ENCODE measurements at places on chromosomes 4 and X.
A peak's percentile ranks its signal among the peaks of the same experiment; 100 is the strongest.

DNA sequence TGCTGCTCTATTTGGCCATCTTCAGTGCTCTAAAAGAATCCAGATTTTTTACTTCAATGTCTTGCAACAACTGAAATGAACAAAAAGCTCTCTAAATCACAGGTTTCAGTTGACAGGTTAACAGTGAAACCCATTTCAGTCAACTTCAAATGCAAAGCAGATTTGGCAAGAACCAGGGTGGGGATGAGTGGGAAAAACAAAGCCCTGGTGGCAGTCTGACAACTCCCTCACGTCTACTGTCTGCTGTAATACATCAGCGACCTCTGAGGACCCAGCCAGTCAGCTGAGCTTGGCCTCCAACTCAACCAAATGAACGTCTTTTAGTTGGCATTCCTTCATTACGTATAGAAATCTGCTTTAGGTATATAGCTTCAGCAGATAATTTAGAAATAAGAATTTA lies 95.8 kb downstream of the COL25A1 start:
- DNase-seq: no peak

DNA sequence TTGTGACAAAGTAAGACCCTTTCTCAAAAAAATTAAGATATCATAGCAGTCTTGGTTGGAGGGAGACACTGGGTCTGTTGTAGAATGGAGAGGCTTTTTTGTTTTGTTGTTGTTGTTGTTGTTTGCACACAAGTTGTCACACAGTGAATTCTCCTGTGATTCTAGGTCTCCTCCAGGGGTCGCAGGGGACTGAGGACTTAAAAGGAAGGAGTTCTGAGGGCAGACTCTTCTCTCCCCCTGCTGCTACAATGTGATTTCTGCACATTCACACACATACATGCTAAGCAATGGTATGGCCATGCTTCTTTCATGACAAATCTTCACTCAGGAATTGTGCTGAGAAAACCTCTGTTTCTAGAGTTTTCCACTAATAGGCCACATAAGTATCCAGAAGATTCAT lies 71.1 kb downstream of the ZNF732 start:
- no peak for DNase-seq

- DNase-seq: no peak
These were observed 27.7 kb upstream of the SFRP2 start for GRCh38 chr4:153816542-153816941.

DNA sequence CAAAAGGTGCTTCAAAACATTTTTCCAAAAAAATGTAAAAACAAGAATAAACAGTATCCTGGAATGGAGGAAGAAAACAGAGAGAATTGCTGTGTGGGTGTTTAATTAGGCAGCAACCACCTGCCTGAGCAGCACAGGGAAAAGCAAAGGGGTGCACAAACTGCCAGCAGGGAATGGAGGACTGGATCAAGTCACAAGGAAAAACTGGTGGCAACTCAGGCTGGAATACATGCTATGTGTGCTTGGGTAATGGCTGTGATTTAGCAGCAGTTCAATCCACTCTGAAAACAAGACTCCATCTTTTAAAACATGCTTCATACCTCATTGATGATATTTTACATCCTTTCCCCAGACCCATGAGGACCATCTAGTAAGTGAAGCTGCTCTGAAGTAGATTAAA lies 179.5 kb downstream of the HS6ST2 start:
- no peak for DNase-seq

DNA sequence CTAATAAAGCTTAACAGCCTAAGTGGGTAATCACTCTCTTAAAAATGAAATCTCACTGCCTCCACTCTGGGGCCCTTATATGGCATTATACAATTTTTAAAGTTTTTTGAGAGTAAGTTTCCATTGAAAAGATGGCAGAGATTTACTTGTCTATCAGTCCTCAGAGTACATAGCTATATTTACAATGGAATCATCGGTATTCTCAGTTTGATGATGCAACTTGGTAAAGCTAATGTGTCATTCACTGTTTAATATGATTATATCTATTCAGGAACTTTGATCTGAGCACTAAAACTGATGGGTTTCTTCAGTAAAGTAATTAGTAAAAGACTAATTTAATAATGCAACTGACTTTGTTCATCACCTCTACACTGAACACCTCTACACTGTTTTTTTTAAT lies 51.6 kb downstream of the CT47B1 start:
- DNase-seq: no peak

- no peak for DNase-seq
These were observed 26.7 kb downstream of the PHKA1 start for GRCh38 chrX:72687396-72687795.

DNA sequence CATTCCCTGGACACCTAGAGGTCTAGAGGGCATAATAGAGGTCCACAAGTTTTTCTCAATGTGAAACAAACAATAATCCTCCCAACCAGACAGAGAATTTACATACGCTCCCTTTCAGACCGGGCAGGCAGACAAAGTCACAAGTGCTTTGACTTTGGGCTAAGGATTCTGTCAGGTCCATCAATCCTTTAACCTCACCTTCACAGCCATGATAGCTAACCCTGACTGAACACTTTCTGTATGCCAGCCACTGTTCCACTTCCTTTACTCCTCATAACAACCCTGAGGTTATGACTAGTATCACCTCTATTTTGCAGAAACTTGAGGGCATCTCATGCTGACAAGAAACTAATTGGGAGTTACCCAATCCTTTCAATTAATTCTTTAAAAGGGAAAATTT lies 118.8 kb upstream of the AFF2 start:
- no peak for DNase-seq

GRCh38 chrX:9293903-9294302 lies 171.0 kb upstream of the TBL1X start:
- DNase-seq: no peak

DNA sequence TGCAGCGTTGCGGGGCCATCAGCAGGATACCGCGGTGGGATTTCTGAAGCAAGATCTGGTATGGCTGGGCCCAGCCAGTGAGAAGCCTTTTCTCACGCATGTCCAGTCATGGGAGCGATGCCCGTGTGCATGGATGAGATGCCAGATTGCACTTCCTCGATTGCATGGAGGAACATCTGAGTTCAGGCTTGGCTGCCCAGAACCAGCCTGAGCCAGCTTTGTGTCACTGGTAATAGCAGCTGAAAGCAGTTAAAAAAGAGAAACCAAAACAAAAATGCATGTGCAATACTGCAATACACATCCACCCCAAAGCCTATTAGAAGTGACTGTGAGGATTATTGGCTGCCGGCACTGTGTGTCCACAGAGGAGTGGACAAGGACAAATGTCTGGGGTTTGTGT lies 59.3 kb downstream of the PSAPL1 start:
- no peak for DNase-seq

DNA sequence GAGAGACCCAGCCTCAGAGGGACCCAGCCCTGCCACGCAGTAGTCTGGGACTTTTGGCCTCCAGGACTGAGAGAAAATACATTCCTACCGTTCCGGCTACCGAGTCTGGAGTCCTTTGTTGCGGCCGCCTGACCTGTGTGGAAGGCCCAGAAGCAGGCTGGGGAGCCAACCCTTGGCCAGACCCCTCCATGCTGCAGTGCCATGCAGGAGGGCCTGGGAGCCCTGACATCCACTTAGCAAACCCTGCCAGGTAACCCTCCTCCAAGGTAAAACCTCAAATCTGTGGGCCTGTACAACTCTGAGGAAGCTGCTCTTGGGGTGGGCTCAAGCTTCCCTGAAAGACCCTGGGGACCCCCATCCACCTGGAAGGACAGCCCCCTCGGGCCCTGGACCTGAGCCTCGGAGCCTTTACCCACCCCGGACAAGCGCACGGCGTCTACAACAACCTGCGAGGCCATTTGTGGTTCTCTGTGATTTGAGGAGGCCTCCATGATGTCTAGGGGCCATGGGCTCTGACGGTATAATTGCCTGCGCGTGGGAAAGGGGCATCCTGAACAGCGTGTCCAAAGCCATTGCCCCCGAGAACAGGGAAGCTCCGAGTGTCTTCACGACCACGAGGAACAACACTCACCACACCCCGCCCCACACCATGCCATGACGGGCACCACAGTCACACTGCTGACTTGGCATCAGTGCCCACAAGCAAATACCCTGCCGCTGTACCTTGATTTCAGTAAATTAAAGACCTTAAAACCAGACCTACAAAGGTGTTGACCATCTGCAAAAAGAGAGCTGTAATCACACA lies 58.7 kb downstream of the ZFYVE28 start:
- no peak for DNase-seq

GRCh38 chr4:153294631-153295030 lies 49.9 kb upstream of the MND1 start:
- no peak for DNase-seq

GRCh38 chrX:7086384-7086783 lies 61.1 kb upstream of the STS start:
- no peak for DNase-seq

GRCh38 chr4:100087743-100088142 lies 102.5 kb downstream of the DDIT4L start:
- DNase-seq: no peak

- DNase-seq: peak; percentile 19
These were observed 180.7 kb upstream of the PGRMC2 start for GRCh38 chr4:128468123-128468989.

GRCh38 chr4:70110917-70111316 lies 43.1 kb upstream of the PRR27 start:
- DNase-seq: no peak

GRCh38 chr4:13706716-13707115 lies 79.2 kb upstream of the BOD1L1 start:
- DNase-seq: no peak

DNA sequence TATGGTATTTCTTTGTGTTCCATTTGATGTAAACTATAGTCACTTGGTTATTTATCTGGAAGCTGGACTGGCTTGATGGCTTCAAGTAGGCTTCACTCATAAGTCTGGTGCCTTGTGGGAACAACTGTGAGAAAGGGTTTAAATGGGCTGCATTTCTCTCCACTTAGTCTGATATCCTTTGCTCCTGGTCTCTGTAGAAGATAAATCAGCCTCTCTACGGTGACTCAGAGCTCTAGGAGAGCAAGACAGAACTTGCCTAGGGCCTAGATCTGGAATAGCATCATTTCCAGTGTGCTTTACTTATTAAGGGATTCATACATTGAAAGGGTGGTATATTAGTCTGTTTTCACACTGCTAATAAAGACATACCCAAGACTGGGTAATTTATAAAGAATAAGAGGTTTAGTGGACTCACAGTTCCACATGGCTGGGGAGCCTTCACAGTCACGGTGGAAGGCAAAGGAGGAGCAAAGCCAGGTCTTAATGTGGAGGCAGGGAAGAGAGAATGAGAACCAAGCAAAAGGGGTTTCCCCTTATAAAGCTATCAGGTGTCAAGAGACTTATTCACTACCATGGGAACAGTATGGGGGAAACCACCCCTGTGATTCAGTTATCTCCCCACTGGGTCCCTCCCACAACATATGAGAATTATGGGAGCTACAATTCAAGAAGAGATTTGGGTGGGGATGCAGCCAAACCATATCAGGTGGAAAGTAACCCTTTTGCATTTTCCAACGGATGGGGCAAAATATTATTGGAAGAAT lies 1746.4 kb upstream of the PCDH7 start:
- DNase-seq: no peak

DNA sequence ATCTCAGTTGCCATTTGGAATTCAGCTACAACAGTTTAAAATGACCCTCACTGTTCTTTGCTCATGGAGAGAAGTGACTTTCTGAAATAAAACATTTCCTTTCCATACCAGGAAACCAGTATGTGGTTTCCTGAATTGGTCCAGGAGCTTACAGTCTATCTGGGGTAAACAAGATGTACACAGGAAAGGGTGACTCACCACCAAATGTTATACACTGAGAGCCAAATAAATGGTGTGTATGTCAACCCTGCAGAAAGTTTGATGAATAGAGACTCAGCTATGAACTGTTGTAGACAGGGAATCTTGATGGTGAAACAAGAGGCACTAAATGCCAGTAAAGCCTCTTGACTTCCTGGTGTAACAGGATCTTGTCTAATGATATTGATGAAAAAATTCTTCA lies 100.4 kb downstream of the HS6ST2 start:
- DNase-seq: no peak

GRCh38 chr4:82865592-82865991 lies 25.4 kb downstream of the SEC31A start:
- DNase-seq: no peak

DNA sequence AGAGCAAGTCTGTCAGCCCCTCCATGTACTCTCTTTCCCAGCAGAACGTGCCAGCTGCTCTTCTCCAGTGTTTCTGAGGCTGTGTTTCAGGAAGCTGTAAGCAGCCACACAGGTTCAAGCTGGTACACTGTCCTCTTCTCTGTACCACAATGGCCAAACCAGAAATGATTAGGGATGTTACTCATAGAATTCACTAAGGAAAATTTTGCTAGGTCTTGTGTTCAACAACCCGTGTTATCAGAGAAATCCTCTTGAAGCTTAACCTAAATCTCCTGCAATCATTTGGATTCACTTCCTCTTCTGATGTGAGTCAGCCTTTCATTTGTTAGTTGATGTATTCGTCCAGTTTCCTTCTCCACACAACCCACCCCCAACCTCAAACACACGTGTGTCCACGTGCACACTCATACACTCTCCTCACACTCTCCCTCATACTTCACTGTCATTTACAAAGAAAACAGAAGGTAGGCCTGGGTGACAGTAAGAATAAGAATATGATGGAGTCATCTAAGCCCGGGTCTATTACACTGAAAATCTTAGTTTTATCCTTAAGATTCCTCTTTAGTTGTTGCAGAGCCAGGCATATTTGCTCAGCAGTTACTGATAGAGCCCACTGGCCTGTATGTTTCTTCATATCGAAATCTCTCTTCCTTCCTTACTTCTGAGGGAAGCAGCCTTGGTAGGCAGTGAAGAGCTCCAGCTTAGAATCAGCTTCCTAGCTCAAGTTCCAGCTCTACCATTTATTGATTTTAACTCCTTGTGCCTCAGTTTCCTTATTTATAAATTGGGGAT lies 63.4 kb downstream of the DCUN1D4 start:
- DNase-seq: no peak

- no peak for DNase-seq
These were observed 2.5 kb downstream of the CYBB start for GRCh38 chrX:37782359-37782758.

DNA sequence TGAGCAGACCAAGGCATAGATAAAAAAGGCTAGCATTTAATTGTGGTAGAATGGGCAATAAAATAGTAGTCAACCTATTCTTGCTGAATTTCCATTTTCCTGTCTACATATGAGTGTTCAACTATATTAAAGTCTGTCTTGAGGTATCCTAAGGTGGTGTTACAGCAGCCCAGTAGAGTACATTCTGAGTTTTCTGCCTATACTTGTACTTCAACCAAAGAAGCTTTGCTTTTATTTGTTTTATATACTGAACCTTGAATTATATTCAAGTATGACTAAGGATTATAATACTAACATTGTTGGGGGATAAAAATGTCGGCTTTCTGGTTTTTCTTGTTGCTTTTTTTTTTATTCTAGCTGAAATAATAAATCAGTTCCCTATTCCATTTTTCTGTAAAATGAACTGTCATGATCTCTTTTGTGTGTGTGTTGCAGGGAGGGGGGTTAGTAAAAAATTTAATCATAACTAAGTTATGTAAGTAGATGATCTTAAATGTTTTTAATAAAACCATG lies 106.7 kb downstream of the PDLIM5 start:
- no peak for DNase-seq

GRCh38 chr4:114729068-114729738 lies 130.6 kb downstream of the UGT8 start:
- DNase-seq: no peak

Measured in hypothalamus (tissue), 51 donors.